ENCODE measurements at places on chromosomes 2 and 18. TPM values are rescaled to one million over a fixed set of nuclear protein-coding genes. Genes with fewer than 3 reads are reported as not detected.

CPO gene
- total RNA-seq: not detected

NEU4 gene
- total RNA-seq: not detected

ANKRD62 gene
- not detected for total RNA-seq

IMP4 gene
- 71.8 TPM for total RNA-seq

CCDC178 gene
- total RNA-seq: not detected

NMUR1 gene
- total RNA-seq: not detected

CYTIP gene
- total RNA-seq: not detected

CERKL gene
- not detected for total RNA-seq

EMILIN1 gene
- total RNA-seq: 242 TPM

ACMSD gene
- total RNA-seq: not detected

OSBPL1A gene
- 51.6 TPM for total RNA-seq

PTH2R gene
- total RNA-seq: not detected

SKA1 gene
- total RNA-seq: 1.9 TPM

EFHD1 gene
- total RNA-seq: 1.1 TPM

NBAS gene
- 35.1 TPM for total RNA-seq

TRIM43 gene
- total RNA-seq: not detected

CHST9 gene
- not detected for total RNA-seq

STK25 gene
- 216 TPM for total RNA-seq

CXCR4 gene
- 0.47 TPM for total RNA-seq

PLCL1 gene
- 5.8 TPM for total RNA-seq

PLA2R1 gene
- 15.4 TPM for total RNA-seq

PARD6G gene
- 1.8 TPM for total RNA-seq

GRP gene
- total RNA-seq: not detected

TSHZ1 gene
- total RNA-seq: 6.2 TPM

ACTR1B gene
- 41.2 TPM for total RNA-seq

SPATS2L gene
- 77.3 TPM for total RNA-seq

NT5DC4 gene
- not detected for total RNA-seq

NXPH2 gene
- total RNA-seq: not detected

FTCDNL1 gene
- 3.2 TPM for total RNA-seq

TNFAIP6 gene
- 20.0 TPM for total RNA-seq

SALL3 gene
- not detected for total RNA-seq

ANKRD53 gene
- 0.77 TPM for total RNA-seq

WNT6 gene
- total RNA-seq: not detected

CNGA3 gene
- total RNA-seq: not detected

MYO5B gene
- under 0.01 TPM for total RNA-seq

TMEM17 gene
- total RNA-seq: 1.1 TPM

ALPG gene
- total RNA-seq: not detected

MOGAT1 gene
- total RNA-seq: not detected

GRHL1 gene
- not detected for total RNA-seq

TEX44 gene
- total RNA-seq: not detected

HOXD10 gene
- total RNA-seq: not detected

RUFY4 gene
- total RNA-seq: not detected

SP140L gene
- total RNA-seq: 10.6 TPM

DSEL gene
- total RNA-seq: 32.3 TPM

PTPN4 gene
- 8.2 TPM for total RNA-seq

MTERF4 gene
- 17.3 TPM for total RNA-seq

ASB18 gene
- total RNA-seq: not detected

CIDEA gene
- total RNA-seq: not detected

PLEKHA3 gene
- 4.3 TPM for total RNA-seq

SLC66A3 gene
- total RNA-seq: 58.1 TPM

TNFRSF11A gene
- total RNA-seq: 0.34 TPM

ABCB11 gene
- total RNA-seq: 1.2 TPM

LOXHD1 gene
- total RNA-seq: not detected

RMDN2 gene
- total RNA-seq: 3.9 TPM

SERPINB12 gene
- total RNA-seq: 0.12 TPM

LAMA1 gene
- total RNA-seq: 19.0 TPM

KCNG2 gene
- total RNA-seq: 2.2 TPM

SCN2A gene
- 0.77 TPM for total RNA-seq

All from pericardium fibroblast (primary cell).